Activated CD4-positive, CD25-positive, alpha-beta regulatory T cell treated with anti-CD3 and anti-CD28 coated beads, Interleukin-2, amount 50 U/mL, for 16 hours (primary cell): ENCODE measurements at places on chromosomes 1 and 21.

- DNase-seq = no peak
Measured at GRCh38 chr21:45056296-45056904, 18.0 kb upstream of the ADARB1 start.

- DNase-seq = no peak
Measured at GRCh38 chr1:12678820-12679219, 34.9 kb downstream of the AADACL4 start.

DNA sequence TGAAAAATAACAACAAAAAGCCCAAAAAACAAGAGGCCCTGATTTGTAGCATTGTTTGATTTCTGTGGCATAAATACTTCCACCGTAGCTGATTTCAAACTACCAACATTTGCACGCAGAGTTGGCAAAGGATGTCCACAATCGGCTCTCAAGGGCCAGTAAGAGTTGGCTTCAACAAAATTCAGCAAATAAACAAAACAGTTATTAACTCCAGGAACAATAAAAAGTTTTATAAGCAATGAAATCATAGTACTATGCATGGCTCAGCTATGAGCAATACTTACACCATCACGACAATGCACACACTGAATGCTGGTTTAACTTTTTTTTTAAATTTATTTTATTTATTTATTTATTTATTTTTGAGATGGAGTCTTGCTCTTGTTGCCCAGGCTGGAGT, 8.7 kb upstream of the COX20 start:
- DNase-seq = no peak

- DNase-seq = no peak
Measured at GRCh38 chr1:59008599-59009347, 224.9 kb upstream of the JUN start.

GRCh38 chr1:202264726-202265125, 71.1 kb downstream of the LGR6 start:
- DNase-seq = no peak

DNA sequence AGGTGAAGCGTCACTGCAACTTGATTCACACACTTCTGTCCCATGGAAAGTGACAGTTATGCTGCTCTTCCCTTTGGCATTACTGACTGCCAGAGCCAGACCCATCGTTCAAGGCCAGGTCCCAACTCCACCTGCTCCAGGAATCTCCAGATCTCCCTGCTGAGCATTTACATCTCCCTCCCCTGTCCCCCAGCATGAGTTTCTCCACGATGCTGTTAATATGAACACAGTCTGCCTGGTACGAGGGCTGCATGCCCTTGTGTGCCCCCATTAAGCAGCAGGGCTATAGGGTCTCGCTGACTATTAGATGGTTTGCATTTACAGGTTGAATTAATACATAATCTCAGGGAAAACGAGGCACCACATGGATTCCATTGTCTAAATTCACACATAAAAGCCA, 4.3 kb downstream of the F3 start:
- DNase-seq = no peak

GRCh38 chr1:167216809-167217208, 3.9 kb upstream of the POU2F1 start:
- no peak for DNase-seq

DNA sequence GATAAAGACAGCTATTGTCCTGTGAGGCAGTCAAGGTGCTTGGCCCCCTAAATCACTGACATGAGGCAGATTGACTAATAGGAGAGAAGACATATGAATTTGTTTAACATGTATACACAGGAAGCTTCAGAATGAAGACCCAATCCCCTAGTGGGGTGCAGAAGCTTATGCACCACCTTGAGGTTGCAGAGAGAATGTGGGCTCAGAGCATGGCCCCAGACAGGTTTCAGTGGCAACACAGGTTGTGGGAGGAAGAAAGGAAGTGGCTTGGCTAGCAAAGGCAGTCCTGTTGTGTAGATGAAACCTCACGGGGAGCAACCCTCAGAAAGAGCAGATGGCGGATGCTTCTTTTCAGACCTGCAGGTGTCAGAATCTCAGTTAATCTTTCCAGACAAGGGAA, 37.0 kb upstream of the PARP1 start:
- peak; percentile 31 for DNase-seq

GRCh38 chr1:107559881-107560280, 405.1 kb downstream of the VAV3 start:
- no peak for DNase-seq

- DNase-seq = no peak
Measured at GRCh38 chr1:41490911-41491310, 6.4 kb upstream of the EDN2 start.

GRCh38 chr1:207049974-207050391, 1.0 kb downstream of the YOD1 start:
- peak; percentile 21 for DNase-seq

DNA sequence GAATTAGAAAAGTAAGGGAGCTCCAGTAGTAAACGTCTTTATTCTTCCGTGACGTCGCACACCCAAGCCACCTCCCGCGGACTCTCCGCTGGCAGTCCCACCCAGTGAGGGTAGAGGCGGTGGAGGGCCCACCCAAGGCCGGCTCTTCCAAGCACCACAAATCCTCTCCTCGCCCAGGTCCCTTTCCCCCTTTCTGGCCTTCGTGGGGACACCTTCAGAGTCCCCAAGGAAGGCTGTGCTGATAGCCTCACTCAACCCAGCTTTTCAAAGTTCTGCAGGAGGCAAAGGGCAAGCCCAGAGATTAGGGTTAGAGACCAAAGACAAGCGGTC, 349 bp upstream of the GPN2 start:
- no peak for DNase-seq

GRCh38 chr1:23366146-23366545, 3.5 kb downstream of the ZNF436 start:
- DNase-seq = no peak

GRCh38 chr21:40186045-40186444, 318.8 kb downstream of the PCP4 start:
- DNase-seq = no peak

GRCh38 chr1:59020151-59020997, 236.5 kb upstream of the JUN start:
- DNase-seq = peak; percentile 13

DNA sequence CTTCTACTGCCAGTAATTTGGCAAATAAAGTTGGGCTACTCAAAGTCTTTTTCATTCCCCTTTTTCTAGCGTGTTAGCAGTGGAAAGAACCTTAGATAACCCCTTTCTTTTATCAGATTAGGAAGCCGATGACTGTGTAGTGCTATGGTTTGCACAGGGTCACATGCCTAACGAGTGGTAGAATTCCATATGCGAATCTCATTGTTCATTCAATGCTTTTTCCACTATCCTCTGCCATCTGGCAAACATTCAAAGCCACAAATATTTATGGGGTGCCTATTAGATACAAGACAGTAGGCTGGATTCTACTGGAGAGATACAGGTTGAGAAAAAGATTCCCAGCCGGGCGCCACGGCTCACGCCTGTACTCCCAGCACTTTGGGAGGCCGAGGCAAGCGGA, 14.9 kb upstream of the IER5 start:
- DNase-seq = no peak

DNA sequence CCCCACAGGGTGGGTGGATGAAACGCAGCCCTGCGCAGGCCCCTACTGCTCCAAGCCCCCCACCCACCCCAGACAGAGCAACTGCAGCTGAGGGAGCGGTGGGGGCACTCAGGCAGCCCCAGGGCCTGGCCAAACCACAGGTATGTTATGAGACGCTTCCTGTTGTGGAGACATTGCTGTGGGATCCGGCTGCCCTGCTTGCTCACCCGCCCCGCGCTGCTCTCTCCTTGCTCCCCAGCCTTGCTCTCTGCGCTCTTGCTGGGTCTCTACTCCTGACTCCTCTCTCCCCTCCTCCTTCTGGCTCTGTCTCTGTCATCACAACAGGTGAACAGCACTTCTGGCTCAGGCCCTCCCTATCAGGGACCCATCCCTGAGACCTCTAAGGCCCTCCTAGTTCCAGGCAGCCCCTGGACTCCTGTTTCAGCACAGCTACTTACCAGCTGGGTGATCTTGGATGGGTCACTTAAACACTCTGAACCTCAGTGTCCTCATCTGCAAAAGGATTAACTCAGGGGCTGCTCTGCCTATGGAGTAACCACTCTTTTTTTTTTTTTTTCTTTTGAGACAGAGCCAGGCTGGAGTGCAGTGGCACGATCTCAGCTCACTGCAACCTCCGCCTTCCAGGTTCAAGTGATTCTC, 15.9 kb downstream of the COL8A2 start:
- no peak for DNase-seq

- DNase-seq = no peak
Measured at GRCh38 chr1:226672339-226672762, 66.7 kb downstream of the ITPKB start.

GRCh38 chr1:235639226-235640205, 10.1 kb downstream of the GNG4 start:
- no peak for DNase-seq

DNA sequence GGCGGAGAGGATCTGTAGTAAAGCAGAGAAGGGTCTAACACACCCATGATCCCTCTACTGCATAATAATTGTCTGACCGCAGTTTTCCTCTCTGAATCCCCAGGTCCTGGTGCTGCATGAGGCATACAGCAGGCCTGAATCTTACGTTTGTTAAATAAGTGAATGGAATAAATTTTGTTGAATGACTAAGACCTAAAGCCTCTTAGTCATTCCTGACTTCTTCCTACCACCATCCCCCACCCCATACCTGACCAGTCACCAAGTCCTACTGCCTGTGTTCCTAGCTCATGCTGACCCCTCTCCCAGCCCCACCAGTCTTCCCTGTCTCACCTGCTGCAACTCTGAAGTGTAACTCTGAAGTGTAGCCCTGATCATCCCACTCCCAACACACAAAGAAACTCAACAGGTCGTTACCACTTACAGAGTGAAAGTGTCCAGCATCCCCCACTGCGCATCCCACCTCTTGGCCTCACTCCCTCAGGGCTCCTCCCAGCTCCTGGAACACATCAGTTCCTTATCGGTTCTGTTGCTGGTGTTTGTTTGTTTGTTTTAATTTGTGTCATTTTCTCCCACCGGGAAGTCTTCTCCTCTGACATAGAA, 9.7 kb downstream of the GJA5 start:
- no peak for DNase-seq

DNA sequence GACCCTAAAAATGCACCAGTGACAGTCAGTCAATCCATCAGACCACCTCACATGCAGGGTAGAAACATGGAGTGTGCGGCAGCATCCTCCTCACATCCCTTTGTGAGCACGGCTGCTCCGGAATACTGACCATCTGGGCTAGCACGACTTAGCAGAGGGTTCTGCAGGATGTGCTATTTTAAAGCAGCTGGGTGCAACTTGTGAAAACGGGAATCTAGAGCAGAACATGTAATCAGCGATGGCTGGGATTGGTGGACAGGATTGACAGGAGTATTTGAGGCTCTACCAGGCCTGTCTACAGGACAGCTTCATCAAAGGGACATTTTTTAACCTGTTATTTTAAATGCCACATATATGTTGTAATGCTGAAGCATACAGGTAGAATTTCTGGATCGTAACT, 16.8 kb upstream of the PLEKHM2 start:
- no peak for DNase-seq

GRCh38 chr1:168386949-168387586, 106.4 kb downstream of the TBX19 start:
- DNase-seq = peak; percentile 43

DNA sequence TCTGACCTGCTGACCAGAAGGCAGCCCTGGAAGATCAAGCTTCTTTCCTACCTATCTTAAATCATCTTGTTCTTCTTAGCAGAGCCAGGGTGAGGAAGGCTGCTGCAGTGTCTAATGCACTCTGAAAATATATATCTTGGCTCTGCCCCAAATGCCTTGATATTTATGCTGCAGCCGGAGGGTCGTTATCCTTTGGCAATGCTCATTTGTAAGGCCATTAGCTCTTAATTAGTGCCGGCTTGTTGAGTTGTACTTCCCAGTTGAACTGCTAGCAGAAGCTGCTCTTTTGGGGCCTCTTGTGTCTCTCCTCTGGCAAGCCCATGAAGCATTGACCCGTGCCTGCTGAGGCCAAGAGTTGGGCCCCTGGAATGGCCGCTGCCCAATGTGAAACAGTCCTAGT, 4.2 kb upstream of the GNL2 start:
- no peak for DNase-seq

GRCh38 chr1:17137441-17137840, 18.2 kb upstream of the PADI2 start:
- DNase-seq = no peak

- DNase-seq = no peak
Measured at GRCh38 chr1:190747704-190748103, 270.0 kb upstream of the BRINP3 start.

- no peak for DNase-seq
Measured at GRCh38 chr1:17521946-17522612, 17.4 kb upstream of the ARHGEF10L start.

DNA sequence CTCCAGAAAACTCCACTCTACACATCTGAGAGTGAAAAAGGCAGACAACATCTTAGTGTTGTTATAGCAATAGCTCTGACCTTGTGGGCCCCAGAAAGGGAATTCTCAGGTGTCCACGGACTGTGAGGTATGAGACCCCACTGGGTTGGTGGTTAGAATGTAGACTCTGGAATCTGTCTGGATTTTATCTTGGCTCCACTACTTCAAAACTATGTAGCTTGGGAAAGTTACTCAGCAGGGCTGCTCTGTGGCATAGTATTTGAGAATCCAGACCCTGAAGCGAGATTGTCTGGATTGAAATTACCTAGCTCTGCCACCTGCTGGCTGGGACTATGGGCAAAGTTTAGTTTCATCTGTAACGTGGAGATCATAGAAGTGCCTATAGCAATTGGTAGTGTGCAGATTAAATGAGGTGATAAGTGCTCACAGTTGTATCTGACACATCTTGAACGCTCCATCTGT, 25.8 kb downstream of the PRDM2 start:
- DNase-seq = peak; percentile 27

DNA sequence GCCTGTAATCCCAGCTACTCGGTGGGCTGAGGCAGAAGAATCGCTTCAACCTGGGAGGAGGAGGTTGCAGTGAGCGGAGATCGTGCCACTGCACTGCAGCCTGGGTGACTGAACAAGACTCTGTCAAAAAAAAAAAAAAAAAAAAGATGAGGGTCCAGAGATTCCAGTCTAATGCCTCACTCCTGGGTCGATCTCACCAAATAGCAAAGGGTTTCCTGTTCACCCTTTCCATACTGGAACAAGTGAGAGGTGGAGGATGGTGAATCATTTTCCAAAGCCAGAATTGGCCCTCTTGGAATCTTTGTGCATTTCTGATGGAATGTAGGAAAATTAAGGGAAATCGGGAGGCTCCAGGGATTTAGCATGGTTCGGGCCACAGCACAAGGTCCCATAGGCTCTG, 58.1 kb upstream of the ZNF648 start:
- no peak for DNase-seq

- no peak for DNase-seq
Measured at GRCh38 chr1:26555550-26555981, 26.0 kb downstream of the RPS6KA1 start.

GRCh38 chr1:58934706-58935105, 150.9 kb upstream of the JUN start:
- DNase-seq = no peak
